ENCODE measurements at places on chromosomes 11 and 22.

DNA sequence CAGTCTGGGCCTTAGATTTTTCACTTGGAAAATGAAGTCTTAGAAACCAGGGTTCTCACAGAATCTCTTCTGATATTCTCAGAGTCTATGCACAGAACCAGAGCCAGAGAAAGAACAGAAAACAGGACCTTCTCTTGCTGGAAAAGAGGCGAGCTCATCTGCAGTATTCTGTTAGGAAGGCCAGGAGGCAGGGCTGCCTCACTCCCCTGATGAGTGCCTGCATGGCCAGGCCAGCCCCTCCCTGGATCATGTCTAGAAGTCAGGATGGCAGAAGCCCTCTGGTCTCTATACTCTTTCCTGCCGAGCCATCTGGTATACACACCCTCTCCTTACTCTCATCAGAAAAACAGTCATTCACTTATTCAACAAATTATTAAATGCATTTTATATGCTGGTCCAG lies 723 bp downstream of the OR51M1 start:
- no peak for DNase-seq

DNA sequence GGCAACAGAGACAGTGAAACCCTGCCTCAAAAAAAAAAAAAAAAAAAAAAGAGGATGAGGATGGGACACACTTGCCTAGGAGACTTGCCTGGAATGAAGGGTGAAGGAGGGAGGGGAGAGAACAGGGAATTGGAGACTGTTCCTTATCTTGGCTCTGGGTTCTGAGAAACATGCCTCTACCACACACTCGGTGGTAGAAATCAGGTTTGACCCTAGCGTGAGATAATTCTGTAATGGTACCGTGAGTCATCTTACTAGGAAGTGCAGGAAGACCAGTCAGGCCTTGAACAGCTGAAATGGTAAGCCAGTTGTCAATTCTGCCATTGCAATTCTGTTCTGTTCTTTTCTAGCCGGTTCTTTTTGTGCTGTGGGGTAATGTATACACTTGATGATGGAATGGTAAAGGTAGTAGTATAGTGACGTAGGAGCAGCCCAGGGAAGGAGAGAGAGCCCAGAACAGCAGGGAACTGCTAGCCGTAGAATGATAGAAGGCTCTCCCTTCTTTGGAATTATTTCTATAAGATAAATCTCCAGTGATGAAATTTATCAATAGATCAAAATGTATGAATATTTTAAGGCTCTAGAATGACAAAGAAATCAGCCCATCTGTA lies 3.9 kb upstream of the AMBRA1 start:
- DNase-seq = no peak

- no peak for DNase-seq
Measured at GRCh38 chr11:3202759-3203158, 15.9 kb downstream of the MRGPRG start.

- peak; percentile 96 for DNase-seq
Measured at GRCh38 chr11:119205574-119206510, at the start of gene CBL. TSS of gene CBL (plus strand) at chr11:119206339. CDS start at chr11:119206418, 79 bp downstream.

GRCh38 chr11:117805045-117805444 lies 8.0 kb upstream of the DSCAML1 start:
- no peak for DNase-seq

GRCh38 chr22:47417699-47418098 lies 655.2 kb downstream of the TBC1D22A start:
- no peak for DNase-seq

Data from umbilical cord (tissue), 2 donors.